ENCODE measurements at places on chromosomes 13 and 19.

DNA sequence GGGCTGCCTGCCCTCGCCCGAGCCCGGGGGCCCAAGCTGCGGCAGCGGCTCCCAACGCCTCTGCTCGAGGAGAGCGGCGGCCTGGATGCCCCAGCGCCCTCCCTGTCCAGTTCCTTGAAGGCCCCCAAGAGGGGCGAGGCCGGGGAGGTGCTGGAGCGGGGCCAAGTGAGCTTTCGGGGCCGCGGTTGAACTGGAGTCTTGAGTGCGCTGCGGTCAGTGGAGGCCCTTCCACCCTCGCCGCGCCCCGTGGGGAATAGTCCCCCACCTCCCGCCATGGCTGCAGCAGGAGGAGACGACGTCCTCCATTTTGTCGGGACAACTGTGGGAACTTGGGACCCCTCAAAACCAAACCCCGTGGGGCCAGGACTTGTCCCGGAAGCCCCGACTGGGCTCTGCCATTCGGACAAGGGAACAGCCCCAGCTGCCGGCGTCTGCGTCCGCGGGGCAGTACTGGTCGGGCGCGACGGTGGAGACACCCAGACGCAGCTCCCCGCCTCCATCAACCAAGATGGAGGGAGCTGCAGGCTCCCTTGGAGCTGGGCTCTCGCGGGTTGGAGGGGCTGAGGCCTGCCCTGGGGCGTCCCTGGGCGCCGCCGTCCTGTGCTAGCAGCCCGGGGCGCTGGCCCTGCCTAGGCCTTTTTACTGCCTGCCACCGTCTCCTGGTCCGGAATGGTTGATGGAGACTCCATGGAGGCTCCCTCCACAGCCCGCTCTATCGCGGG, 736 bp upstream of the ZMYM5 start:
- DNase-seq = no peak

DNA sequence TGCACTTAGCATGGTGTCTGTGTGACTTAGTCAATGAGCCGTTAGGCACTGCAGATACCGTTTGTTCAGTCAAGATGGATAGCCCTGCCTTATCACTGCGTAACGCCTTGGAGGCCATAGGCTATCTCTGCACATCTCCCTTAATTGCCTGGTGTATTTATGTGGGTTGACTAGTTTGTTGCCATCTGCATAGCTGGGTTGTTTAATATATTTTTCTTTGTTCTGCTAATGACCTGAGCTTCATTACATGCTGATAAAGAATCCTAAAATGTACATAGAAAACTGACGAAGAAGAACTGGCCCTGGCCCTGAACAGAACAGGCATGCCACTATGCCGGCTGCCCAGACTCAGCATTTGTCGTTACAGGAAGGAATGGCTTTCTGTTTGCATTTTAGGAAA, 297.8 kb downstream of the SHISA2 start:
- DNase-seq = no peak

DNA sequence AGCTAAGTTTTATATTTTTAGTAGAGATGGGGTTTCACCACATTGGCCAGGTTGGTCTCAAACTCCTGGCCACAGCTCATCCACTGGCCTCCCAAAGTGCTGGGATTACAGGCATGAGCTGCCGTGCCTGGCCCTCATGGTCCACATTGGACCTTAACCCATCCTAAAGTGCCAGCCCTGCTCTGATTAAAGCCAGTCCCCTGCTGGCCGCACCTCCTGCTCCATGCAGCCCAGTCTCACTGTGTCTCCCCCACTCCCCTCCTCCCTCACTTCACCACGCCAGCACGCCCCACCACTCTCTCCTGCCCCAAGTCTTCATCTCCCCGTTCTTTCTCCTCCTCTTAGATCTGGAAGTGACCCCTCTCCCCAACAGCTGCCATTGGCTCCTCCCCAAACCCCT, 16.7 kb upstream of the SDHAF1 start:
- no peak for DNase-seq

DNA sequence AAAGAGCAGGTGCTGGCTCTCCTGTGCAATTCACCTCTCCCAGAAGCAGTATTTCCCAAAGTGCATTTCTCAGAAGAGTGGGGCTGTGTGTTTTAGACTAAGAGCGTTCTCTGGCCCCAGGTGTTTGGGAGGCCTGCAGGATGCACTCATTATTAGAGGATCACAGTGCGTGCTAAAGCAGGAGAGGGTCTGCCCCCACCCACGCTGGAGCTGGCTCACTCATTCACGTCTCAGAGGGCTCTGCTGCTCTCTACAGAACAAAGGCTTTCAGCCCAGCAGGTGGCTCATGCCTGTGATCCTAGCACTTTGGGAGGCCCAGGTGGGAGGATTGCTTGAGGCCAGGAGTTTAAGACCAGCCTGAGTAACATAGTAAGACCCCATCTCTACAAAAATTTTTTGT, 756.7 kb downstream of the UQCRFS1 start:
- no peak for DNase-seq

GRCh38 chr13:27789153-27789494, 3.2 kb upstream of the GSX1 start:
- no peak for DNase-seq

GRCh38 chr19:42216653-42217519, 591 bp downstream of the DEDD2 start:
- no peak for DNase-seq

DNA sequence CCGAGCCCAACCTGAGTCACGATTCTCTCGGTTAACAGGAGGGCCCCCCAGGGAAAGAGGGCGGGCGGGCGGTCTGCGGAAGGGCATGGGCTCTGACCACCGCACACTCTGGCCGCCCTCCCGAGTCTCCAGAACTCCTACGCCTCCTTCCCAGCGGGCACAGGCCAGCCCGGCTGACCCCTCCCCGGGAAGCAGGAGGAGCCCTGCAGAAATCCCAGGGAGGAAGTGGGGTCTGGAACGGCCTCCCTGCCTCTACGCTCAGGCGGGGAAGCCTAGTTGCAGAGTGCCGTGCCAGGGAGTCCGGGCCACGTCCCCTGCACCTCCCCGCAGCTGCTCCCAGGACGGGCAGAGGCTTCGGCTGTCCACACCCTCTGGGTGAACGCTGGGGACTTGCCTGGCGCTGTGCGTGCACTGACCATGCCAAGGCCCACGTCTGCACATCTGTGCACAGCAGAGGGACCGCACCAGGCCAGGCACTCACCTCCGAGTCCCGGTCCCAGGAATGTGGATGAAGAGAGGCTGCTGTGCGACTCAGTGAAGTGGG, 20.8 kb downstream of the TCF3 start:
- no peak for DNase-seq

GRCh38 chr19:48600679-48601417, 5.7 kb upstream of the SPACA4 start:
- DNase-seq = no peak

DNA sequence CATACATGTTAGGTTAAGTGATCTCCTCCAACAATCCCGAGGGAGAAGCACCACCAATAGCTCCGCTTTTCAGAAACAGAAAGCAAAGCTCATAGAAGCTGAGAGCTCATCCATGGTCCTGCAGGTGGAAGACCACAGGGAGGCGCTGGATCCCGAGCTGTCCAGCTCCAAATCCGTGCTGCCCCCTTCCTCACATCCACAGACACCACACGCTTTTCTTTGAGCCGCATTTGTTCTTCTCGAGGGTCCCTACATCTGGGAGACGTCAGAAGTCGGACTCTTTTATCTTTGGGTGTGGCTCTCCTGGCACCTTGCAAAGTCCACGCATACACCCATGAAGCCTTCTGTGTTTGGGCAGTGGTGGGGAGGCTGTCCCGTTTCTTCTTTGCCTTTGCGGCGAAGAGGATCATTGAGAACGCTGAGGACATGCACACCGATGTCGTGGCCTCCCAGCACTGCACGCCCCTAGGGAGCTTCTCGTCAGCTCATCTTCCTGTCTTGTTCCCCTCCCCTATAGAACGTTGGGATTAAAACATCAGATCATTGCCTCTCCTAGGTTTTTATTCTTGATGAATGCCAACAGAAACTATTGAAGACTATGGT, 184.8 kb downstream of the TEX29 start:
- DNase-seq = no peak

GRCh38 chr19:50333737-50334617, 4.8 kb upstream of the KCNC3 start:
- peak; percentile 94 for DNase-seq

- no peak for DNase-seq
Observed at GRCh38 chr13:58144616-58145015, 513.1 kb downstream of the PCDH17 start.

DNA sequence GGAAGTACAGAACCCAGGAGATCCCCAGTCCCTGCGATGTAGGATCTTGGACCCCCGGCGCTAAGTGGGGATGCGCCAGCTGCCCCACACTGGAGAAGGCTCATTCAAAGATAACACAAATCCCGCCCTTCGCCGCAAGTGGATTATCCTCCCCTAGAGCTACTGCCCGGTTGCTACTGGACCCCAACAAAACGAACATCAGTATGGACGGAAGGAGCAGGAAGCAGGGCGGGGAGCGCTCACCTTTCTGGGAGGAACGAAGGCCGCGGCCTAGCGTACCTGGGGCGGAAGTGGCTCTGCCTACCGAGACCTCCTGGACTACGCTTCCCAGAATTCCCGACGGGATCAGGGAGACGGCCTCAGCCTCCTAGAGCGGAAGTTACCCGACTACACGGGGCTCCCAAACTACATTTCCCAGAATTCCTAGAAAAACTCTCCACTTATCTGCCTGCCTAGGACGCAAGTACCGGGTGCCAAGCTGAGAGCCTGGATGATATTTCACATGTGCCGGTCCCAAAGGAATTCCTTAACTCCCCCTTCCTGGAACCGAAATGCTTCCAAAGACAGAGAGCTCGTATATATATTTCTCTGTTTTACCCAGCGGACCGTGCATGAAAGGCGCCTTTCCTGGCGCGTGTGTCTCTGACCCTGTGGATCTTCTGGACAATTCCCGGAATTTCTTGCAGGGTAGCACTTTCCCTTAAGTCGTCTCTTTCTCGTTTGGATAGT, at the start of gene ZNF112:
ZNF112 (minus strand) TSS at position 298 of the 729 bp plus-strand sequence. CDS start 16,141 bp downstream, outside the sequence.
- no peak for DNase-seq

- no peak for DNase-seq
Observed at GRCh38 chr13:111516712-111517640, 196.5 kb downstream of the TEX29 start.

- peak; percentile 51 for DNase-seq
Observed at GRCh38 chr19:47124937-47125668, 5.5 kb upstream of the SAE1 start.
